ENCODE measurements at places on chromosomes 2 and 18.
A peak's percentile ranks its signal among the peaks of the same experiment; 100 is the strongest.

GRCh38 chr18:59139615-59140301 lies at the start of gene SEC11C:
Gene SEC11C (plus strand): TSS chr18:59139884. CDS start chr18:59139949, 65 bp downstream.
- peak; percentile 96 for DNase-seq

- no peak for DNase-seq
These were observed 198.5 kb downstream of the TNS1 start for GRCh38 chr2:217804338-217804737.

GRCh38 chr18:12121175-12122042 lies 27.8 kb downstream of the ANKRD62 start:
- DNase-seq: no peak

GRCh38 chr2:121351521-121352318 lies 66.7 kb upstream of the TFCP2L1 start:
- no peak for DNase-seq

DNA sequence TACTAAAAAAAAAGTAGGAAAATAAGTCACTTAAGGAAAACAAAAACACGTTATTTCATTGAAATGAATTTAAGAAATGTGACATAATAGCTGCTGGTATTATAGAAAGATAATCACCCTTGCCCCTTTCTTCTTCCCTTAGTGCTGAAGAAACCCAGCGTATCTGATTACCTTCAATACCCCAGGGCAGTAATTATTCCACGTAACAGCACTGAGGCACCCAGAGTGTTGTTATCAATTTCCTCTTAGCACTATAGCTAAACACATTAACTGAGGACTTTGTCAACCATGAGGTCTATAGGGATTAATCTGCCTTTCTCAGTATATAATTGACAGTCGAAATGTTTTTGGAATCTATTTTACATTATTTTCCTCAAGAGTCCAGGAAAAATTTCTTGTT lies 180.0 kb upstream of the NXPH2 start:
- DNase-seq: no peak

DNA sequence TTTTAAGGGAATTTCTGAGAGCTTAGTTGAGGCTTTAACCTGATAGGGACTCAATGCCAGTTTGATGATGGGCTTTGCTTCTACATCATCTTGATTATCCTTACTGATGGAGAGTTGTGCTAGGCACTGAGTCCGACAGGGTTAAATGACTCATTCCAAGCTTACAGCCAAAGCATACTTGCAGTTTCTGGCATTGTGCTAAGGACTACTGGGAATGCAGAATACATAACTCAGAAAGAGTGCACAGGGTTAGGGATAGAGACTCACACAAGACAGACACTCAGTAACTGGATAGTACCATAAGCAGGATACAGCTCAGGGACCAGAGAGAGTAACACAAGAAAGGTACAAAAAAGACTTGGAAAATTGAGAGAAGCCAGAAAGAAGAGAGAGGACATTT lies 94.1 kb upstream of the SLC14A2 start:
- DNase-seq: no peak

DNA sequence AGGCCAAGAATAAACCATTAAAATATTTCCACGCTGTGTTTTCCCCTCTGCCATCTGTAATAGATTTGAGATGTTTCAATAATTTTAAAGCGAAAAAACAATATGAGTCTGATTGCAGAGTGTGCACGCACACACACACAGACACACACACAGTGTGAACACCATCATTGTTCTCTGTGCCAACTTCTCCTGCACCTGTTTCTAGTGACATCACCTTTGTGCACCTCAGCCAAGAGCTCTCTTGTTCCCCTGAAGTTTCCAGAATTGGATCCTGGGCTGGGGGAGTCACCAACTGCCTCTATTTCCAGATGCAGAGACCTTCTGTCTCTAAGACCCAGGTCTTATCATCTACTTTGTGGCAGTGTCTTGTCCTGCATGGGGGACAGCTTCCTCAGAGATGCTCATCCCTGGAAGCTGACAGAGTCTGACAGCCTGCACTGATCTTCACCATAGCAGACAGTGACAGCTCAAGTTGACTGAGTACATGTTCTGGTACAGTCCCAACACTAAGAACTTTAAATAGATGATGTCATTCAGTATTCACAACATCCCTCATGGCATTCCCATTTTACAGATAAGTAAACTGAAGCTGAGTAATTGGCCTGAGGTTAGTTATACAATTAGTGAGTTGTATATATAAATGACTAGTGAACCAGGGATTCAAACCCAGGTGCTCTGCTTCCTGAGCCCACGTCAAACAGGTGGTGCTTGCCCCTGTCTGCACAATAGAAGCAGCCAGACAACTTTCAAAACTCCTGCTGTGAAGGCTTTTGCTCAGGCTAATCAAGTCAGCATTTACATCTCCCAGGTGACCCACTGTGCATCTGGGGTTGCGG lies 39.4 kb downstream of the ACOXL start:
- DNase-seq: no peak

DNA sequence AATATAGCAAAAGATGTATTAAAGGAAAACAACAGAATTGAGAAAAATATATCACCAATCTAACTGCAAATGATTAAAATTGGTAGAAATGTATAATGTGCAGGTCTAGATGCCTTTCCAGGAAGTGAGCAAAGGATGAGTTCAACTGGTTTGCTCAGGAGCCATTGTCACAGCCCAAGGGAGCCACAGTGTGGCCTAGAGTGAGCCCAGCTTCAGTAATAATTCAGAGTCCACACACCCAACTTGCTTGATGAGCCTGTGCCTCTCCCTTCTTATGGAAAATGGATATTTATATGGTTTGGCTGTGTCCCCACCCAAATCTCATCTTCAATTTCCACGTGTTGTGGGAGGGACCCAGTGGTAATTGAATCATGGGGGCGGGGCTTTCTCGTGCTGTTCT lies 92.2 kb upstream of the ASAP2 start:
- DNase-seq: no peak

GRCh38 chr2:8644605-8645175 lies 37.2 kb upstream of the ID2 start:
- DNase-seq: no peak

DNA sequence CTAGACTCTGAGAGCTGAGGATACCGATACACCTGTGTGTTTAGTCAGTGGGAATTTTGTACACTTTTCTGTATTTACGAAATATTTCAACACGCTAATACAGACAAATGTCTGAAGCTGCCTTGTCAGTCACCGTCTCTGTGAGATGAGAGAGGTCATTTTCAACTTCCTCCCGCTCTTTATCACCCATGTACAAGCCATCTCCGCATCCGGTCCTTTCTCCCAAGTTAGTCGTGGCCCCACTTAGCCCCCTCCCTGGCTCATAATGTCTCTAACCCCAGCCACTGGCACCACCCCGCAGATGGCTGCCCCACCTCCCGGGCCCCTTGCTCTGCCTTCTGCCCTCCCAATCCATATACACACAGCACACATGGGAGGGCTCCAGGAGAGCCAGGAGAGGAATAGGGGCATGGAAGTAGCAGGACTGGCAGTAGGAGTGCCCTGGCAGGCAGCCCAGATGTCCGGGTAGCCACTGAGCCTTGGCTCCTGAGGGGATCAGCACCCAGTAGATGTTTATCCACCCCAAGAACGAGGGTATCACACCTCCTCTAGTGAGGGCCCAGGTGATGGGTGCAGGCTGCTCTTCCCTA lies 2.0 kb upstream of the RUFY4 start:
- no peak for DNase-seq

DNA sequence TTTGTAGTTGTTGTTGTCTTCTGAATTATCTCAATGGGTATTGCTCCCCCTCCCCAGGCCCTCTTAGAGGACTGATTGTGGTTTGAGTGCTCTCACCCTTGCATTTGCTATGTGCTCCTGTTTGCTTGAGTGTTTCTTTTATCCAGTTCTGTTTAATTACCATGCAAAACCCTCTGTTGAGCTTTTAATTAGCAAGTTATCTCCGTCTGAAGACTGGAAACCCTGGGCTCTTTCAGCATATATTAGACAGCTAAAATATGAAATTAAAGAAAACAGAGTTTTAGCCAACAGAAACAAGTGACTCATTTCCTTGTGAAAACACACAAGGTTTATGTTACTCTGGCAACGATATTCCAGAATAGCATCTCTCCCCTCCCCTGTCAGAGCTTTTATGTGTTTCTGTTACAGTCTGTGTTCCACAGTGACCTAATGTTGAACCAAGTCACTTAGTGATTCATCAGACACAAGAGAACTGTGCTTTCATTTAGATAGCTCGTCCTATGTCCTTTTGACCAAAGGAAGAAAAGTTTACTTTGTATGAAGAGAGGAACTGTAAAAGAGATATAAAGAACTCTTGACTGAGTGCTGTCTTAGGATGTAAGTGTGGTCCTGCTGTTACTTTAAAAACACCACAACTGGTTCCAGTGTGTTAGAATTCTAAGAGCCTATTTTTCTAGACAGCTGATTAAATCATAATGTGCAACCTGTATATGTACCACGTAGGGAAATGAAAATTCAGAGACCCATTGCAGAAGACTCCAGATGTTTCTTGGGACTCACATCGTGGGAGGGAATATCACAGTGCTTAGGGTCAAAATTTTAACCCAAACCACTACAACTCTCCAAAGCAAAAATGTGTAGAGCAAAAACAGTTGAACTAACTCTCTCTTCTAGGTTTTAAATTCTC lies 172.8 kb upstream of the RBMS1 start:
- peak; percentile 93 for DNase-seq

All from H4 (cell line).